ENCODE measurements at places on chromosomes 1 and 21.

DNA sequence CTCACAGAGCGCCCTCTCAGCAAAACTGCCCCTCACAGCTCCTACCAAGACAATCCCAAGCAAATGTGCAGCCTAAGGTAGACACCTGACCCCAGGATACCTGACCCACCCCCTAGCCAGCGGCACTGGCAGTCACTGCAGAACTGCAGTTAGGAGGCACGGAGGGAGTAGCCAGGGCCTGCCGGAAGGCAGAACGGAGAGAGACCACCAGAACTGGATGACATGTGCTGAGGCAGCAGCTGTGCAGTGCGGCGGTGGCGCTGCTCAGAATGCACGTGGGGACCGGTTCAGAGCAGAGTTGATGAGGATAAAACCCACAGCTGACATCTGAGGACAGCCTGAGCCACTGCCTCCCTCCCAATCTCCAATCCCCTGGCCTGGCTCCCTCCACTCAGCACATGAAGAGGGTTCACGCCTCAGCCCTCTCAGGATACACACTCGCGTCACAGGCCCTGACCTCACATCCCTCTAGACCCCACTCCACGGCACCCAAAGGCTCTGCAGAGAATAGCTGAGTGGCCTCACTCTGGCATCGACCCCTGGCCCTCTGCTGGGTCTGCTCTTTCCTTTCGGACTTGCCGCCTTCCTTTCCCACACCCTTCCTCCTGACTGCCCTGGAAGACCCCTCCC lies 29.6 kb downstream of the UBE2G2 start:
- DNase-seq = no peak

DNA sequence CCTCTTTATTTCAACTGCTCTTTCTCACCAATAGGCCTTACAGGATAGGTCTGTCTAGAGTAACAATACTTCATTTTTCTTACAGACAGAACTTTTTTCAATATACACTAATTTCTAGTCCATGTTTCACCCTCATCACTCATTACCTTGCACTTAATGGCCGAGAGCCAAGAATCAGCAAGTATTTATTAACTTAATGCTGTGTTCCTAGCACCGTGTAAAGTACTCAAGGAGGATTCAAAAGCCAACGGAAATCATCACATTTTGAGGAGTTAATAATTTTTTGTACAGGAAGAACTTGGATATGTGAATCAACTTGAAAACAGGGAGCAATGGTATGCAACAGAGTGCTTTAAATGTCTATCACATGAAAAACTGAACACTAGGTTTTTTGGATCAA lies 102.0 kb downstream of the PTPN14 start:
- DNase-seq = no peak

- DNase-seq = no peak
Observed at GRCh38 chr1:153883223-153883622, 39.5 kb downstream of the GATAD2B start.

GRCh38 chr1:109881906-109882287 lies 28.8 kb upstream of the CSF1 start:
- DNase-seq = no peak

GRCh38 chr1:67717876-67718275 lies 32.9 kb downstream of the GADD45A start:
- no peak for DNase-seq

Measured in stimulated activated CD4-positive, alpha-beta T cell treated with anti-CD3 and anti-CD28 coated beads, Interleukin-12 subunit alpha, Interleukin-12 subunit beta, amount 100 ng/mL, for 24 hours (primary cell).